Astrocyte (in vitro differentiated cells and primary cell): ENCODE measurements at places on chromosomes 5 and 9.
A peak's percentile ranks its signal among the peaks of the same experiment; 100 is the strongest.

DNA sequence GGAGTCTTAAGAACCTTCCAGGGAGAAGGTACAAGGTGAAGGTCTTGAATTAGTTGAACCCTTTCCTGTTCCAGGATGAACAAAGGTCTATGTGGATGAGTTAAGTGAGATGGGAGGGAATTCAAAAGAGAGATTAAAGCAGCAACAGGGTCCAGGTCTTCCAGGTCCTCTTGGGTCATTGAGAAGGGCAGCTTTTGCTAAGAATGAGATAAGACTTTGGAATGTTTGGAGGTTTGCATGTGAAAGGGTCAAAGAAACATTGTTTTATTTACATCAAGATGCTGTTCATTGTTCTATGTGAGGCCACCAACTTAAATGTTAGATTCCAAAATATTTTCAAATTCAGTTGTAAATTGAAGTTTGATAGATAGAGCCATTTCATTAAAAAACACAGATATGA is 463.9 kb downstream of the ANXA1 start:
- H3K27me3 ChIP-seq: no peaks in the 10 kb centered on the region
- H3K36me3 ChIP-seq: no peaks in the 10 kb centered on the region
- H3K4me1 ChIP-seq: no peaks in the 10 kb centered on the region
- no peak overlapping the region for H3K27ac ChIP-seq
- no peak overlapping the region for H3K4me3 ChIP-seq

GRCh38 chr9:76067696-76068095 is 177.2 kb downstream of the PCSK5 start:
- H3K27ac ChIP-seq: no peak overlapping the region
- no peaks in the 10 kb centered on the region for H3K27me3 ChIP-seq
- H3K4me1 ChIP-seq: no peaks in the 10 kb centered on the region
- no peak overlapping the region for H3K4me3 ChIP-seq
- no peaks in the 10 kb centered on the region for H3K36me3 ChIP-seq

DNA sequence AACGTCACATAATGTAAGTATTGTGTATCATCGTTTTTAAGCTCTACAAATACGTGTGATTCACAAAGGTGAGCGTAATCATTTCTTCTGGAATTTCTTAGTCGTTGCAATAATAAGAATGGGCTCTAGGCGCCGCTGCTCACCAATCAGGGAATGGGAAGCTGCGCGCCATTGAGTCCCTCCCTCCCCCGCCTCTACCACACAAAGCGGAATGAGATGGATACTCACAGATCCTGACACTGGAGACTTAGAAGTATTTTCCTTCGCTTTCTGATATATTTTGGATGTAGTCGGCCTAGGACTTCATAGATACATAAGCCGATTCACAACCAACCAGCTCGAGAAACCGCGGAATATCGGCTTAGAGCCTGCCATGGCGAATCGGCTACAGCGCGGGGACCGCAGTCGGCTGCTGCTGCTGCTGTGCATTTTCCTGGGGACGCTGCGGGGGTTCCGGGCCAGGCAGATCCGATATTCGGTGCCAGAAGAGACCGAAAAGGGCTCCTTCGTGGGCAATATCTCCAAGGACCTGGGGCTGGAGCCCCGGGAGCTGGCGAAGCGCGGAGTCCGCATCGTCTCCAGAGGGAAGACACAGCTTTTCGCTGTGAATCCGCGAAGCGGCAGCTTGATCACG is at the start of gene PCDHGA11:
PCDHGA11 (plus strand) TSS at position 197 of the 634 bp plus-strand sequence; CDS start at position 374, 177 bp downstream.
- peak within 1 kb of the TSS; percentile 34 for H3K27ac ChIP-seq
- no peaks in the 10 kb centered on the region for H3K27me3 ChIP-seq
- peak within 1 kb of the TSS; percentile 56 for H3K4me3 ChIP-seq
- no peaks in the 10 kb centered on the region for H3K36me3 ChIP-seq
- DNase-seq: peak; percentile 38

DNA sequence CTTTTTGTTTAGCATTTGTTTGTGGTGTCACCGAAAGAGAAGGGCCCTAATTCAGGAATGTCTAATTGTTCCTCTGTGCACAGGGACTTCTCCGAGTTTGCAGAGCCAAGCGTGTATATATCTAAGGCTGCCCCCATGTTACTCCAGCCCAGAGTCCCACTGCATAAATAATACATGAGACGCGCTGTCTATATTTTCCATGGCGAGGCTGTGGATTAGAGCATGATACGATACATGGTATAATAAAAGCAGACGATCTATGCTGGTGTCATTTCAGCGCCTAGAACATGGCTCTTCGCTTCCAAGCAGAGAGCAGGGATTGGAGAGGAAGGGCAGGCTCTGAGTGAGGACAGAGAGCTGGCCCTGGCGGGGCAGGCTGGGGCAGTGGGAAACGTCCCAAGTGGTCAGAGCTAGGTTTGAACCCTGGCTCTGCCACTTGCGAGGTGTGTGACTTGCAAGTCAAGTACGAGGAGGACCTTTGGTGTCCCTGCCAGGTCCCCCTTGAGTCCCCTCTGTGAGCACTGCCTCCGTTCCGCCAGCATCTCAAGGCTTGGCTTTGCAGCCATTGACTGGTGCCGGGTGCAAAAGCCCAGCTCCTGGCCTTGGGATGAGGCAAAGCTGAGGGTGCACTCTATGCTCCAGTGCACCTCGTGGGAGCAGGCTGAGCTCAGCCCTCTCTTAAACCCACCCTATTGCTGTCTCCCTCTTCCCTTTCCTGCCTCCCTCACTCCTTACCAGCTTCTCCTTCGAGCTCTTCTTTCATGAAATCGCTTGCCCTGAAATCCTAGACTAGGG is 29.2 kb upstream of the LAMC3 start:
- H3K36me3 ChIP-seq: no peaks in the 10 kb centered on the region
- DNase-seq: no peak
- H3K4me3 ChIP-seq: no peak overlapping the region
- H3K4me1 ChIP-seq: no peaks in the 10 kb centered on the region
- no peak overlapping the region for H3K27ac ChIP-seq

GRCh38 chr5:180969406-180969805 is 19.2 kb upstream of the BTNL3 start:
- H3K27me3 ChIP-seq: no peaks in the 10 kb centered on the region
- no peaks in the 10 kb centered on the region for H3K36me3 ChIP-seq
- no peak overlapping the region for H3K27ac ChIP-seq
- no peaks in the 10 kb centered on the region for H3K4me1 ChIP-seq
- no peak overlapping the region for H3K4me3 ChIP-seq

DNA sequence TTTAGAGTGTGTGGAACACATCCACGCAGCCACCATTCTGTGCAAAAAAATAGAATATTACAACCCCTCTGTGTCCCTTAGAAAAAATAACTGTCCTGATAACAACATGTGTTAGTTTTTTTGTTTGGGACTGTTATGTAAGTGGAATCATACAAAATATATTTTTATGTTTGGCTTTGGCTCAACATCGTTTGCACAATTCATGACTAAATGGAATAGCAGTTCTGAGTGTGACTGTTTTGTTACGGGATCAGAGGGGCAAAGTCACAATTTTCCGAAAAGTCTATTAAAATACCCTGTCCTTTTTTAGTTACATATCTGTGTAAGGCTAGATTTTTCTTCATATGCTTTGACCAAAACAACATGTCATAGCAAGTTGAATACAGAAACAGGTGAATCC is 12.8 kb downstream of the MTREX start:
- H3K27me3 ChIP-seq: no peaks in the 10 kb centered on the region
- H3K27ac ChIP-seq: no peak overlapping the region
- H3K4me3 ChIP-seq: no peak overlapping the region
- H3K4me1 ChIP-seq: no peaks in the 10 kb centered on the region

DNA sequence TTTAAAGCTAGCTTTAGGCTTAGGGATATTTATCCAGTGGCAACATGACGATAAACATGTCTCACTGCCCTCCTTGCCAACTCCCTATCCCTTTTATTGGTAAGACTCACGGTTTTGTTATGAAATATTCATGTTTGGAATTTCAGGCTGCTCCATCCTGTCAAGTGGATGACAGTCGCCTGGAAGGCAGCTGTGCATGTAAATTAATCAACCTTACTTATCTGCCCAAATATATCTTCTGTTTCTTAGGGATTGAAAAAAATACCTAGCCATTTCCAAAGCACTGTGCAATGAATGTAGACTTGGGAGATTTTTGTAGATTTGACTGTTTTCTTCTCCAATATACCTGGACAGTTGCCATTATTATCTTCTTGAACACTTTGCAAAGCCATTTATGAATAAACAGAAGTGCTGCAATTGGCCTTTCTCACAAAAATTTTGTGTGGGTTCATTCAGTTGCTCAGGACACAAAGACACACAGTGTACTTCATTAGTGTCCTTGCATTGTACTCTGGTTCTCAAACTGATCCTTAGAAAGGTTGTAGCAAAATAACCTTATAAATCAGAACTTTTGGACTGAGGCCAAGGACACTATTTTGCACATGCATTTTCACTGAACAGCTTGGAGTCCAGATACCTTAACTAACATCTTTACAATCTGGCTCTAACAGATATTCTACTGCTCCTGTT is 889.4 kb upstream of the SEMA6A start:
- H3K4me1 ChIP-seq: no peaks in the 10 kb centered on the region
- no peak overlapping the region for H3K27ac ChIP-seq
- H3K36me3 ChIP-seq: no peaks in the 10 kb centered on the region
- no peak overlapping the region for H3K4me3 ChIP-seq

GRCh38 chr5:123080215-123080614 is 8.8 kb upstream of the PRDM6 start:
- no peak overlapping the region for H3K27ac ChIP-seq
- no peaks in the 10 kb centered on the region for H3K4me1 ChIP-seq
- H3K36me3 ChIP-seq: no peaks in the 10 kb centered on the region

DNA sequence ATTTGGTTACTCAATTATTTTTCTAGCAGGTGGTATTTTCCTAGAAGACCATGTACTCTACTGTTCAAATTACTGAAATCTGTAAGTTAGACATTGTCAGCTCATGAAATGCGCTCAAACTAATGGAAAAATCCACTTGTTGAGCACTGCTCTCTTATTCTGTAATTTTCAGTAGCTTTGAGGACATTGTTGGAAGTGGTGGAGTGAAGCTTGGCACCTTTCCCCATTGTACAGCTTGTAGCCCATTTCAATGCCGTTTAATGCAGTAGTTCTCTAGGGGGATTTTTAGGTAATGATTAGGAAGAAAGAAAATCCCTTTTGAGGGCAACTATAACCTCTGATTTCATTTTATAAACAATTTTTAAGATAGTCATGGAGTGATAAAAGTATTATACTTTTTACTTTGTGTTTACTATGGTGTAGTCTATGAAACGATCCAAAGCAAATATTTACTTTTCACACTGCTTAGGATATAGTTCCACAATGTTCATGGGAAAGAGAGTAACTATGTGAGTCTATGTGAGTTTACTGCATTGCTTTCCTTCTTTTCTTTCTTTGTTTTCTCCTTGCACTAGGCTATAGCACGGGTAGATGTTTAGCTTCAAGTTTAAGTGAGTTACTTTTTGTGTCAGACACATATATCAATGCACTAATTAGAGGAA is 165.8 kb upstream of the ANKH start:
- H3K27me3 ChIP-seq: no peaks in the 10 kb centered on the region
- no peaks in the 10 kb centered on the region for H3K36me3 ChIP-seq
- H3K27ac ChIP-seq: no peak overlapping the region
- no peak overlapping the region for H3K4me3 ChIP-seq
- H3K4me1 ChIP-seq: no peaks in the 10 kb centered on the region

DNA sequence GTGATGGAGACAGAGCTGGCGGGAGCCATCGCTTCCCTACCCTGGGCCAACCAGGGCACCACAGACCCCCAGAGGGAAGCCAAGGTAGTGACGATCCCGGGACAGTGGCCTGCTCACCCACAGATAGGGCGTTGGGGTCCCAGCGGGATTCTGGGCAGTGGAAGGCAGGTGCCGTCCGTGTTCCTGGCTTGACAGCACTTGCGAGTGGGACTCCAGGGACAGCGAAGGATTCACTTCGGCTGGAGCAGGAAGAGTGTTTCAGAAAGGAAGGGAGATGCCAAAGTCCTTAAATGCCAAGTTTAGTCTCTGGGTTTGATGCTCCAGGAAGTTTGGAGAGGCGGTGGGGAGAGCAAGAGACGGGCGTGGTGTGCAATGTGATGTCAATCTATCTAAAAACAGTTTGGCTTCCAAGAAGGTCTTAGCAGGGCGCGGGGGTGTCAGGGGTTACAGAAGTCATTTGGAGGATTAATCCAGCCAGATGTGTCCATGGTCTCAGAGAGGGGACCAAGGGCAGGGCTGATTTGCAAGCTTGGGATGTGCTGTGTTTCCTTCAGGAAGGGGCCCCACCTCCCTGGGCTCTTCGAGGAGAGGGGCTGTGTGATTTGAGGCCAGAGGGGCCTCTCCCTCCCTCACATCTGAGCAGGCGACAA is 74.9 kb downstream of the NTNG2 start:
- H3K4me3 ChIP-seq: no peak overlapping the region
- no peaks in the 10 kb centered on the region for H3K36me3 ChIP-seq
- H3K27ac ChIP-seq: no peak overlapping the region
- no peak for DNase-seq
- peaks cover 34% of the 10 kb centered on the region for H3K27me3 ChIP-seq

DNA sequence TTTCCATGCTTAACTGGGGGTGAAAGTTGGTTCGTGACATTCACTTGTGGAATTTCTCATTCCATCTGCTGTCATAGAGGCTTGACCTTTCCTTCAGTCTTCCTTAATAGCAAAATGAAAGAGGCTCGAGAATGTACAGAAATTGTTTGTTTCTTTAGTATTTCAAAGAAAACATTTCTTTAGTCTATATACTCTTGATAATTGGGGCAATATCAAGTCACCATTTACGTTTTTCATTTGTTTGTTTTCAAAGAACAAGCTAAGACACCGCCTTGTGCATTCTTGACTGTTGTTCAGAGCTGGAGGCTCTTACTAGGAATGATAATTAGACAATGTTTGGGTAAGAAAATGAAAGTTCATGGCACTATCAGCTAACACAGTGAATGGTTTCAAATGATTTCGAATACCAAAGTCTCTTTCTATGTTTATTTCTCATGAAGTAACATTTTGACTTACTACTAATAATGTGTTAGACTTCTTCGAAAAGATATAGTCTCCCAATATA is 835.4 kb downstream of the SEMA5A start:
- H3K36me3 ChIP-seq: no peaks in the 10 kb centered on the region
- DNase-seq: no peak

- no peak overlapping the region for H3K4me3 ChIP-seq
- H3K36me3 ChIP-seq: peaks cover 60% of the 10 kb centered on the region
- no peaks in the 10 kb centered on the region for H3K4me1 ChIP-seq
Observed at GRCh38 chr5:10746711-10747110, 14.3 kb downstream of the DAP start.

GRCh38 chr9:127915801-127916719 is 781 bp downstream of the ST6GALNAC4 start:
- peak overlapping the region; percentile 70 for H3K4me3 ChIP-seq
- no peak for DNase-seq
- no peaks in the 10 kb centered on the region for H3K27me3 ChIP-seq
- peak overlapping the region; percentile 0 for H3K27ac ChIP-seq

GRCh38 chr9:128190516-128191405 is 611 bp downstream of the CIZ1 start:
- no peak for DNase-seq
- no peaks in the 10 kb centered on the region for H3K27me3 ChIP-seq

DNA sequence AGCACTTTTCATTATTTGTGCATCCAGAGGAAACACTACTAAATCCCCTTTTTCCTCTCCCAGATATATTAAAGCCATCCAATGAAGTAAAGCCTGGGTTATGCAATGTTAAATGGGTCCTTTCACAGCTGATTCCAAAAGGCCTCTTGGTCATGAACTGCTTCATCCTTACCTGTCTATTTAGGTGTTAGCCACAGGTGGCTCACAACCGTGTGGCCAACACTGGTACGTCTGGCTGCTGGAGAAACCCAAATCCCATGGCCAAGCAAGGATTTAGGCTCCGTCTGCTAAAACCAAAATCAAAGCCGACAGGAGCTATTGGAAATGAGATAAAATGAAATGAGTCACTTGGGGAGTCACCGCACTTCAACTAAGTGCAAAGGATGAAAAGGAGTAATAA is 193.9 kb downstream of the ADCY2 start:
- no peak for DNase-seq
- no peaks in the 10 kb centered on the region for H3K27me3 ChIP-seq
- H3K4me3 ChIP-seq: no peak overlapping the region
- no peaks in the 10 kb centered on the region for H3K4me1 ChIP-seq
- H3K36me3 ChIP-seq: no peaks in the 10 kb centered on the region
